ENCODE measurements at places on chromosomes 1 and 21. TPM values are rescaled to one million over a fixed set of nuclear protein-coding genes. Genes with fewer than 3 reads are reported as not detected.

The XCL1 gene
- polyA plus RNA-seq = 3.6 TPM

The C1orf141 gene
- not detected for polyA plus RNA-seq

The USP33 gene
- polyA plus RNA-seq = 36.3 TPM

The CD2 gene
- polyA plus RNA-seq = 0.27 TPM

The WNT9A gene
- 3.4 TPM for polyA plus RNA-seq

The MFSD2A gene
- polyA plus RNA-seq = 20.9 TPM

The SPRR2B gene
- not detected for polyA plus RNA-seq

The SAMD11 gene
- 2.4 TPM for polyA plus RNA-seq

The NTNG1 gene
- polyA plus RNA-seq = 1.3 TPM

The PRKCZ gene
- polyA plus RNA-seq = 76.5 TPM

The CYP4Z1 gene
- not detected for polyA plus RNA-seq

The AVPR1B gene
- polyA plus RNA-seq = 0.70 TPM

The TRIM17 gene
- 0.61 TPM for polyA plus RNA-seq

The FAAH gene
- polyA plus RNA-seq = 25.0 TPM

The DMBX1 gene
- polyA plus RNA-seq = not detected

The ARHGEF10L gene
- 16.2 TPM for polyA plus RNA-seq

The CCDC185 gene
- not detected for polyA plus RNA-seq

Data from brain (organoid and tissue), 16 donors.